ENCODE measurements at places on chromosomes 11 and 22. TPM values are rescaled to one million over a fixed set of nuclear protein-coding genes. Genes with fewer than 3 reads are reported as not detected.

The PDGFD gene
- 42.8 TPM for polyA plus RNA-seq

DNA sequence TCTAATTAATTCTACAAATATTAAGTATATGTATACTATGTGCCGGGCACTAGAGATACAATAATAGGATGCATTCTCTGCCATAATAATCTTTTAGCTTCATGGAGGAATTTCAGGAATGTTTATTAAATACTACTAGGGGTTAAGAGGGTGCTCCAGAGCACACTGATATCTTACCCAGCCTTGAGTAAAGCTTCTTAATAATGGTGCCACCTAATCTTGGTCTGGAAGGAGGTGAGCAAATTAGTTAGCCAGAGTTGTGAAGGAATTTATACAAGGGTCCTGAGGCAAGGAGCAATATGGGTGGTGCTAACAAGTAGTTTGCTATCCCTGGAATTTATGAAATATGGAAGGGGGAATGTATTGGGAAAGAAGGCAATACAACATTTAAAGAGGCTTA, 21.7 kb downstream of the ELP4 start:
- no peak for DNase-seq

The PIWIL4 gene
- polyA plus RNA-seq: 4.6 TPM

The INSC gene
- polyA plus RNA-seq: 0.10 TPM

The SNX32 gene
- 0.80 TPM for polyA plus RNA-seq

The TCIRG1 gene
- polyA plus RNA-seq: 2.2 TPM

- no peak for DNase-seq
Observed at GRCh38 chr11:95415837-95416304, 184.9 kb upstream of the SESN3 start.

DNA sequence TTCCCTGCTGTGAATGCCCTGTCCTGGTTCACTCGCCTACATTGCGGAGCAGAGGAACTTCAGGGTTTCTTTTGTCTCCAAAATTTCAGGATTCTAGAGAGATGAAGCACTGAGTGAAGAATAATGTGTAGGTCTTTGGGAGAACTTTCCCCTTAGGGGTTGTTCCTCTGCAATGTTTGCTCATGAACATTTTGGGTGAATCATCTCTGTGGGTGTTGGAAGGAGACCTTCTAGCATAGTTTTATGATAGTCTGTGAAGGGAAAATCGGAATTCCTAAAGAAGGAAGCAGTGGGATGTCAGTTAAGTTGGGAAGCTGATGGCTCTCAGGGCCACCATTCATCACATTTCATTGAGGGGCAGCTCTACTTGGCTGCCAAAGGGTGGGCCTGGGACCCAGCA, 64.8 kb downstream of the MIAT start:
- no peak for DNase-seq

DNA sequence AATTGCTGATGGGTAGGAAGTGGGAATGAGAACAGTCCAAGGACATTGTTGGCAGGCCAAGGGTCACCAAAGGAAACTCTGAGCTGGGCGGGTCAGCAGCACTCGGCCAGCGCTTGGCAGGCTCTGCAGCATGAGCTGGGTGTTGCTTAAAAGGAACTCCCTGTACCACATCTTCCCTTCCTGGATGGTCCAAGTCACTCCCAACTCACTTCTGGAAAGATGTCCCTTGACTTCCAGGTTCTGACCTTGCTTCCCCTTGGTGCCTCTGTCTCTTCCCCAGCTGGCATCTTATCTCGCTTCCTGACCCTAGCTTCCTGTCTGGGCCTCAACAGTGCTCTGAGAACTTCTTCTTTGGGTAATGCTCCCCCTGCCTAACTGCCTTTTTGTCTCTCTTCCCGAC, 24.8 kb upstream of the SWAP70 start:
- DNase-seq: no peak

- no peak for DNase-seq
Observed at GRCh38 chr22:44475706-44476105, 22.3 kb downstream of the RTL6 start.

The STK33 gene
- 15.1 TPM for polyA plus RNA-seq

GRCh38 chr11:106277484-106277883, 200.0 kb downstream of the AASDHPPT start:
- DNase-seq: no peak

The ZNF195 gene
- polyA plus RNA-seq: 8.3 TPM

Data from ovary (tissue), 10 donors.